CD4-positive, alpha-beta T cell treated with Interleukin-6 for 4 hours (primary cell): ENCODE measurements at places on chromosomes 2 and 18.

DNA sequence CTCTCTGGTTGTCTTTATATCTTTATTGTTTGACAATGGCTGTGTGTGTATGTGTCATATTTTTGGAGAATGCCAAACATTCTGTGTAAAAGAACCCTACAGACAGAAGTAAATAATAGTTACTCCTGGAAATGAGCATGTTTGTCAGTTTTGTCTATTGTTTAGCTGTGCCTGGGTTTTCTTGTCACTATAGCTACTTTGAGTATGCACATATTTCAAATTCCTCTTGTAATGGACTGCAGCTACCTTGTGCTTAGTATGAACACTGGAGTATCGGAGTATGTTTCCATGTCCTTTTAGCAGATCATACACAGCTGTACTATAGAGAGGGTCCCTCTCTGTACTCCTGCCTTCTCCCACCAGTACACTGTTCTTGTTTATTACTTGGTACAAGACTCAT lies 58.0 kb upstream of the DOCK10 start:
- DNase-seq = no peak

DNA sequence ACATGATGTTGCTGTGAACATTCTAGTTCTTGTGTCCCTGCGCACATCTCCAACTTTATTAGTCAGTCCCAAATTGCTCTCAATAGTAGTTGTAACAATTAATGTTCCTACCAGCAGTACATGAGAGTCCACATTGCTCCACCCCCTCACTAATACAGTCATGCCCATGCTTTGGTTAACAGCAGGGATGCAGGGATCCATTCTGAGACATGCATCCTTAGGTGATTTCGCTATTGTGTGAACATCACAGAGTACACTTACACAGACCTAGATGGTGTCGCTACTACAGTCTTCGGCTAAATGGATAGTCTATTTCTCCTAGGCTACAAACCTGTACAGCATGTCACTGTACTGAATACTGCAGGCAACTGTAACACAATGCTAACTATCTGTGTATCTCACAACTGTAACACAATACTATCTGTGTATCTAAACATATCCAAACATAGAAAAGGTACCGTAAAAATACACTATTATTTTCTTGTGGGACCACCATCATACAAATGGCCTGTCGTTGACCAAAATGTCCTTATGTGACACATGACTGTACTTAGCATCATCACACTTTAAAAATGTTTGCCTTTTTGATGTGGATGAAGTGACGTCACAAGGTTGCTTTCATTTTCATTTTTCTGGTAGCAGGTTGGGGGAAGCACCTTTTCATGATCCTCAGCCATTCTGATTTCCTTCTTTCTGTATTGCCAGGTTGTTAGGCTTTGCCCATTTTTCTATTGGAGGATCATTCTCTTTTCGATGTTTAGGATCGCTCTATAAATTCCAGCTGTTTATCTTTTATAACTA lies 82.9 kb upstream of the RNF152 start:
- DNase-seq = peak; percentile 13

DNA sequence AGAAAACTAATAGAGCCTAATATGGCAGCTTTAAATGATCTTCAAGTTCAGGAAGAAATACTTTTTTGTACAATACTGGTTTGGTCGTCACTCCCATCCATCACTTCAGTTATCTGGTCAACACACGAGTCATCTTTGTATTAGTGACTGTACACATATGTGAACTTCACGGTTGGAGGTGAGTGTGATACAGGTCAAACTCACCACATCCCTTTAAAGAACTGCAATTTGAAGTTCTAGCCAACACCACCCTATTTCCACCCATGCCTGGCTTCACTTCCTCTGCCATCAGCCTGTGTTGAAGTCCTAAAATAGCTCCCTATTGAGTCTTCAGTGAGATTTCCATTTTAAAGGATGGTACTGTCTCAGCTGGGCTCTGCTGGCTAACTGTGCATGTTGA lies 361.9 kb downstream of the TXNL1 start:
- DNase-seq = no peak

- no peak for DNase-seq
Measured at GRCh38 chr2:172308253-172308935, 119.0 kb upstream of the ITGA6 start.

DNA sequence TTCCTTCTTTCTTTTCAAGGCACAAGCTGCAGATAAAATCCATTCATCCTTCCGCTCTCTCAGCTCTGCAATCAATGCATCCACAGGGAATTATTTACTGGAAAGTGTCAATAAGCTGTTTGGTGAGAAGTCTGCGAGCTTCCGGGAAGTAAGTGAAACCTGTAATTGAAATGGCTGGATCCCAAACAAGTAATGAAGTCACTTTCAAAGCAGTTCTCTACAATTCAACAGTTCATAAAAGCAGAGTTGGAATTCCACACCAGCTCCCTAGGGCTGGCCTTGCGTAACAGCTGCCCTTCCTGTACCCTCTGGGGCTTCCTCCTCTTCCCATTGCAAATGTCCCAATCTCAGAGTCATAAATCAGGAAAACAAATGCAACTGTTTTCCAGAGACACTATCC lies 9.6 kb downstream of the SERPINB2 start:
- no peak for DNase-seq

GRCh38 chr2:43462866-43463641 lies 132.8 kb downstream of the THADA start:
- no peak for DNase-seq

- DNase-seq = no peak
Measured at GRCh38 chr2:76998152-76998551, 524.0 kb downstream of the LRRTM4 start.

GRCh38 chr2:1203772-1204171 lies 209.5 kb upstream of the TPO start:
- DNase-seq = no peak

- DNase-seq = no peak
Measured at GRCh38 chr2:218392891-218393462, 6.7 kb upstream of the CTDSP1 start.

DNA sequence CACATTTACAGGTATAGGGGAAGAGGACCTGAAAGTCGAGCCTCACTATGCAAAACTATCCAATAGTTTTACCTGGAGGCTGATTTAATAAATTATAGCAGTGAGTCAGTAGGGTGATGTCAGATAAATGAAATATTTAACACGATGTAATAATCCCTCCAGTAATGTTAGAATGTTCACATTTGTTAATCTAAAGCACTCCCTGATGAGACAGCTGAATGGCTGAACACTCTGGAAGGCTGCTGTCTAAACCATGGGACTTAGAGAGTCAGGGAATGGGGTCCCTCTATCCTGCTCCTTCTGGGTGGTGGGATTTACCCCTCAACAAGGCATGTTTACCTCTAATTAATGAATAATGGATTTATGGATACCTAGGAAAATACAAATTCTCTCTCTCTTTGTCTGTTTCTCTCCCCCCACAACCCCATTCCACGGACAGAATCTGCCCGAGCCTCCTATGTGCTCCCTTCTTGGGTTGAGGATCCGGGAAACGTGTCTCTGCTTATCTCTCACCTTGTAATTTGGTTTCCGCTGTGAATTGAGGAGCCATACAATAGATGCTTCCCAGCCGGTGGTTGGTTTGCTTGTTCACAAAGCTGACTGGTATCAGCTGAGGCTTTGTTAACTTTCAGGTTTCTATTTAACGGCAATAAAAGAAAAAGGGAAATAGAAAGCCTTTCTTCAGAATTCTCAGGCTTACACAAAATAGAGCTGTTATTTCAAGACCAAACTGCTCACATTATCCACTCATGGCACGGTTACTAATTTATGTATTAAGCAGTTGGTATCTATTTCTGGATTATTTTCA lies 25.9 kb downstream of the LRRC30 start:
- no peak for DNase-seq

GRCh38 chr2:68158134-68158447 lies 403 bp downstream of the PNO1 start:
- no peak for DNase-seq

DNA sequence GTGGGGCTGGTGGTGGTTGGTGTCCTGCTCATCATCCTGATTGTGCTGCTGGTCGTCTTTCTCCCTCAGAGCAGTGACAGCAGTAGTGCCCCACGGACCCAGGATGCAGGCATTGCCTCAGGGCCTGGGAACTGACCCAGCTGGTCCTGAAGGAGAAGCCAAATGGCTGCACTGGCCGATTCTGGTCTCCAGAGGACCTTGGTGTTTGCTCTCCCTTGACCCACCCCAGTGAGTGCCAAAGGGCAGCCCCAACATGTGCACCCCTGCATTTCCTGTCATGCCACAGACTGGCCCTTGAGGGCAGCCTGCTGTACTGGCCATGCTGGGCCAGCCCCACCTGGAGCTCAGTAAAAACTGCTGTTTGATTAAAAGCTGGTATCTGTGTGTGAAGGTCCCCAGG lies 2.5 kb upstream of the RNF181 start:
- no peak for DNase-seq
